Stimulated activated CD8-positive, alpha-beta memory T cell treated with anti-CD3 and anti-CD28 coated beads, Interleukin-7, amount 100 ng/mL, for 1 hour (primary cell): ENCODE measurements at places on chromosomes 2 and 18.
A peak's percentile ranks its signal among the peaks of the same experiment; 100 is the strongest.

DNA sequence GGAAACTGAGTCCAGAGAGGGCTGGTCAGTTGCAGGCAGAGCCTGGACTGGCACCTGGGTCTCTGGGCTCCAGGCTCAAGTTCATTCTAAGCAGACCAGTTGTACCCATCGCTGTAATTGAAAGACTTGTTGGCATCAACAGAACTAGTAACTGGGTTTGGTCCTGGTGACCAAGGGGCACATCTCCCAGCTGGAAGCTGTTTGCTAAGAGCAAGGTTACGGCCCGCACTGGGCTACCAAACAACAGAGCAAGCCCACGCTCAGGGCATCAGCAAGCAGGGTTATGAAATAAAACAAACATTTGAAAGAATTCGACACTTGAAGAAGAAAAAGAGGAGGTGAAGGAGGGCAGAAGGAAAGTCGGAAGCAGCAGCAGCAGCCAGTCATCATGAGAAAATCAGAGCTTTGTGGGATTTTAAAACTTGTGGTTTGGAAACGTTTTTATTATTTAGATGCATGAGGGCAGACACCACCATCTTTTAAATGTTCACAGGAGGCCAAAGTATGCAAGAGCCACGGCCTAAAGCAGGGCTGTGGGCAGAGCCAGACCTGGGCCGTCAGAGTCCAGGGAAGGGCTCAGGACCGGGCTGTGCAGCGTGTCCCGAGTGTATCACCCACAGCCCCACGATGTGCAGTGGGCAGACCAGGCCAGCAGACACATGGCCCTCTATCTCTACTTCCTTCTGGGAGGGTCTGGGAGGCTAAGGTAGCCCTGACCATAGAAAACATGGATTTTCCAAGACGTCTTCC is 220.3 kb downstream of the BCL2 start:
- no peak for DNase-seq

GRCh38 chr2:187586011-187586641 is 31.9 kb upstream of the TFPI start:
- DNase-seq, result no peak

GRCh38 chr18:37552286-37552685 is 13.3 kb downstream of the CELF4 start:
- no peak for DNase-seq

GRCh38 chr2:99101697-99102096 is 39.8 kb upstream of the C2orf15 start:
- DNase-seq, result no peak

GRCh38 chr2:182023235-182023634 is 37.6 kb downstream of the PPP1R1C start:
- DNase-seq, result no peak

DNA sequence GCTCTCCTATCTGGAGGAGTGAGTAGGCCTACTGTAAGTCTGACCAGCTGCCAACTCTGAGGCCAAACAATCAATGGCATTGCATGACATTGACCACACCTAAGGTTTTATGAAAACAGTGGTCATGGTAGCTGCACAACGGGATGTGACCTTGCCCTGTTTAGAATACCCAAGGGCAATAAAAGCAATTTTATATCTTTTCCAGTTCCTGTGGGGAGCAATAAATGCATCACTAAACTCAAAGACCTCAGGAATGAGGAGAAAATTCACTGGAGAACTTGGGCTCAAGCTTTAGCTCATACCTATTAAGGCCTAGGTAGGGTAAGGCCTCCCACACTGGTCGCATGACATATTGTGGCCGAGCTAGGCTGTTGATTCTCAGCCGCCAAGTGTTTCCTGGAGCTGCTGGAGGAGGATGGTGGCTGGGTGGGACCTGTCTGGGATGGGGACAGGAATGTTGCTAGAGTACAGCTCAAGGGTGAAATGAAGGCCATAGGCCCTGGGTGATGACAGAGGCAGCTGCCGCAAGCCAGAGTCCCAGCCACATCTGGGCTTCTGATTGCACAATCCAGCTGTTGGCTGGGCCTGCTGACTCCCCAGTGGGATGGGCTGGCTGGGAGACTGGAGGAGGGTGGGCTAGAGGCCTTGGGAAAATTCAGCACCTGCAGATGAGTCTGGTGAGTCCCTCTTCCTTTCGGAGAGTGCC is 313.7 kb downstream of the CYP26B1 start:
- DNase-seq, result no peak

DNA sequence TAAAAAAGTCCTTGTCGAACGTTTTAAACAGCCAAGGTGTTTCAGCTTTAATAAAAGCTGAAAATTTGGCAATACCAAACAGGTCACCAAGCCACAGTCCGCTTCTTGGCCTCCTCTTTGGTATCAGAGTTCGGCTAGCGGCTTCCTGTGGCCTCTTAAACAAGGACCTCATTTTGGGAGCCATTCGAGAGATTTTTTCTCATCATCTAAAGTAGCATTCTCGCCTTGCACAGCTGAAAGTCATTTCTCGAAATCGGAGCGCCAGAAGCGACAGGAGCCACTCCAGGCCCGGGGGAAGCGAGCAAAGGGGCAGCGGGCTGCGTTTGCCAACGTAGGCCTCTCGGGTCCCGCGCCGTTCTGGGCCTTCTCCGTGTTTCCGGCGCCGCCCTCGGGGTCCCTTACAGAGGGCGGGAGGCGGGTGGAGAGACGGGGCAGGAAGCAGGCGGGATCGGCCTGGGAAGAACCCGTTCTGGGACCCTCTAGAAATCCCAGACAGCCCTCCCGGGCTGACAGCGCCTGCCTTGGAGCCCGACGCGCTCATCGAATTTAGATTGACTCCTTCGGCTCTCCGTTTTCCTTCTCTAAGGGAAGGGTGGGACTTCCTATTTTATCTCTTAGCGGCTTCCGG is 522 bp upstream of the ZNF407 start:
- DNase-seq, result peak; percentile 45

- no peak for DNase-seq
Measured at GRCh38 chr2:152432206-152432653, 97.3 kb downstream of the FMNL2 start.

DNA sequence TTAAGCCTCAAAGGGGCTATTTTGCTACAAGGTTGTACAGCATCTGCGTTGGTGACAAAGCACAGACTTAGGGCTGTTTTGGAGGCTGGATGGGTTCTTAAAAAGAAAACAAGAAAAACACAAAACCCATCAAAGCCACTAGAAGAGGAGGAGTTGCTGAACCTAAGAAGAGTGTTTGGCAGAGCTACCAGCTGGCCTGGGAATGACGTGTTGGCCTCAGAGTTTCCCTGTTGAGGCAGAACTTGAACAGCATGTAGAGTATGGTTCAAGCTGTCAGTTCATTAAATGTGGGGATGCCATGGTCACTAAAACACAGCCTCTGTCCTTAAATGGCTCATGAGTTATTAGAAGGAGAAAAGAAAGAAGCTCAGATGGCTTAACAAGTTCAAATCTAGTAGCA is 162.5 kb downstream of the TTC32 start:
- DNase-seq, result no peak

- no peak for DNase-seq
Measured at GRCh38 chr2:54983345-54984220, 66.7 kb downstream of the RTN4 start.

GRCh38 chr18:76544511-76545345 is 49.7 kb upstream of the ZNF516 start:
- no peak for DNase-seq

- DNase-seq, result no peak
Measured at GRCh38 chr2:101644842-101645383, 52.6 kb upstream of the MAP4K4 start.

DNA sequence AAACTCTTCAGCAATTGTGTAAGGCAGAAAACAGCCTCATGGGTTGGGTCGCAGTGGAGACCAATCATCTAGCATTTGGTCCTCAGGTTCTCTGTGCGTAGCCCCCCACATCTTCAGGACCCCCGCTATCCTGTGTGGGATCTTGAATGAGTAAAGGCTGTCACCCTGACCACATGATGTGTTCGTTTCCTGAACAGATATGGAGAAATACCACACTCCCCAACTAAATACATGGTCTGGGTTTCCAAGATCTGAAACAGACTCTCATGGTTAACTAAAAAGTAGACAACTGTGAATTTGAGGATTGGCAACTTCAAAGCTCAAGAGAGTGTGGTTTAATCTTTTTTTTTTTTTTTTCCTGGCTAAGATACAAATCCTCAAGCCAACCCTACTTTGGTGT is 23.2 kb downstream of the DOCK10 start:
- DNase-seq, result no peak

DNA sequence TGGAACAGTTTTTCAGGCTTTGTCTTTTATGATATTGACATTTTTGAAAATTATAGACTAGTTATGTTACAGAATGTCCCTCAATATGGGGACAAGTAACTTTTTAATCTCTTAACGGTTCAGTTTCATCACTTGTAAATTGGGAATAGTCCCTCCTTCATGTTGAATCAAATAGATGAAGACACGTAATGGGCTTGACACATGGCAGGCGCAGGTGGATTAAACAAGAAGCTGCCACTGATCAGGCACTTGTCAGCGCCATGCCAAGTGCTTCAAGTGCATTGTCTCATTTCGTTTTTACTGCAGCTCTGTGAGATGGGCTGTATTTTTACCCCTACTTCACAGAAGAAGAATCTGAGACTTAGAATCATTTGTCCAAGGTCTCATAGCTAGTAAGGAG is 9.5 kb upstream of the SMAD4 start:
- DNase-seq, result no peak

GRCh38 chr2:43985359-43985758 is 10.4 kb downstream of the LRPPRC start:
- no peak for DNase-seq

- no peak for DNase-seq
Measured at GRCh38 chr2:126823951-126824350, 74.7 kb upstream of the TEX51 start.

- DNase-seq, result no peak
Measured at GRCh38 chr2:1688161-1688560, 56.2 kb downstream of the PXDN start.

DNA sequence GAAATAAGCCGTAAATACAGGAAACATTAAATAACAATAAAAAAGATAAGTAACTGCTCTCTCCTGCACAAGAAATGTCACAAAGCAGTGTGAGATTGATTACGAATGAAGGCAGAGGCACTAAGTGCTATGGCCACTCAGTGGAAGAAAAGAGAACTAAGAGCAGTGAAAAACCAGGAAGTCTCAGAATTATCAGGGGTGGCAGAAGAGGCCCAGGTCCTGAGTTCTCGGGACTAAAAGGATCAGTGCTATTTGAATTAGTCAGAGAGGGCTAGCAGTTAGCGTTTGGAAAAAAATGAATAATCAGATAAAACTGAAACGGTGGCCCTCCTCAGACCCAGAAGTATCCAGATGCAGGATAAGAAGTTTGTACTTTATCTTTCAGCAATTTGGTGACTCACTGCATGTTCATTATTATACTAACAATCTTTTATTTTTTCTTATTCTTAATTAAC is 367.1 kb downstream of the ZEB2 start:
- DNase-seq, result no peak

- no peak for DNase-seq
Measured at GRCh38 chr2:54618646-54619565, 104.6 kb upstream of the EML6 start.

GRCh38 chr2:135299165-135299564 is 231.9 kb downstream of the ZRANB3 start:
- DNase-seq, result no peak

GRCh38 chr18:35139517-35139916 is 98.3 kb downstream of the MAPRE2 start:
- no peak for DNase-seq

DNA sequence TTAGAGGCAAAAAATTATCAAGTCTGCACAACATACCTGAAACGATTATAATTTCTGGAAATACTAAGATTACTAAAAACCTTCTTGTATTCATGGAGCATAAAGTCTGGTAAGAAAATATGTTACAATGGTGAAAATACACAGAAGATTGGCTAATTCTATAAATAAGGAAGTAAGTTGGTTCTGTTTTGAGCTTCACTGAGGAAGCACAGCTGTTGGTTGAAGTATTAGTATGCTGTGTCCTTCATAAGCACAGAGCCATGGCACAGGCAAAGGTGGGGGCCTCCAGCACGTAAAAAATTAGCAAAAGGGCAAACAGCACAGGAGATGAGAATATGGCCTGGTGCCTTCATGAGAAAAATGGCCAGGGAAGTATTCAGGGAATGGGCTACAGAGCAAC is 40.4 kb upstream of the ANKRD62 start:
- no peak for DNase-seq

DNA sequence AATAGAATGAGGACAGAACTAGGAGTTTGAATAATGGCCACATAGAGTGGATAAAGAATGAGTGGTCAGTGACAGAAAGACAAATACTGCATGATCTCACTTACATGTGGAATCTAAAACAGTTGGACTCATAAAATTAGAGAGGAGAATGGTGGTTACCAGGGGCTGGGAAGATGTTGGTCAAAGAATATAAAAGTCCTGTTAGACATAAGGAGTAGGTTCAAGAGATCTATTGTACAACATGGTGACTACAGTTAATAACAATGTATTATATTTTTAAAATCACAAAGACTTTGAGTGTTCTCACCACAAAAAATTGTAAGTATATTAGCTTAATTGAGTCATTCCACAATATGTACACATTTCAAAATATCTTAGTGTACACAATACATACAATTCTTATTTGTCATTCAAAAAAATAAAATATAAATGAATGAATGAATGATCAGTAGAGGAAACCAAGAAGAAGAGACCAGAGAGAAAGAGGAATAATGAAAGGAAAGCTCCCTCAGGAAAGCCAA is 177.9 kb upstream of the VRK2 start:
- no peak for DNase-seq

DNA sequence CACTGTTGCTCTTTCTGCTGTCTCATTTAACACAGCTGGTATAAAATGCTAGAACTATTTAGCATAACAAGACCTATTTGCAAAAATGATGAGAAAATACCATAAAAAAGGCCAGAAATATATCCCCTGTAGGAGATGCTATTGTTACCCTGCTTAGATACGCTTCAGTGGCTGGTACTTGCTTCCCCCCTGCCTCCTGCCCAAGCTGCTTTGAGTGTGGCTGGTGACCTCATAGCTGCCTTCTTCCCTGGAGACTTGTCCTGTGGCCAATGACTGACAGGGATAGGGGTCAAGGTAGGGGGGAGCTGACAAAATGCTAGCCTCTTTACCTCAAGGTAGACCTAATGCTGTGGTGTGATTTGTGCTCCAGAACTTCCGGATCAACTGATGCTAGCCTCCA is 150.2 kb upstream of the ZEB2 start:
- no peak for DNase-seq

DNA sequence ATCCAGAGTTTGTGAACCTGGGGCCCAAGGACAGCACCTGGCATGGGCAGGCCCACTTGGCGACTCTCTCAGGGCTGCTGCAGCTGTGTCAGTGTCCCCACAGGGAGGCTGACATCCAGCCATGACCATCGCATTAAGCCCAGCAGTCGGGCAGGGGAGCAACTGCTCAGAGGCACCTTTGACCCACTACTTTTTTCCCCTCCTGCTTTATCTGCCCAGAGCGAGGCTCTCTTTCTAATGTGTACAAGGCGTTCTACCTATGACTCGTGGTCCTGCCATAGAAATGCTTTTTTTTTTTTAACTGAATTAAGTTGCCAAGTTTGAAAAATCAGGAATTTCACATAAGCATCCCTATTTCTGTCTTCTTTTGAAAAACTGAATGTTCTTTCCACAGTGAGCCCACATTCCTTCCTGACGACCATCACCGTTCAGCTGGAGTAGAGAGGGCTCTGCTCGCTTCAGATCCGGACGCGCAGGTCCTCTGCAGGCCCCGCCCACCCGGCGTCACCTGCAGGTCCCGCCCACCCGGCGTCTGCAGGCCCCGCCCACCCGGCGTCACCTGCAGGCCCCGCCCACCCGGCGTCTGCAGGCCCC is 403 bp upstream of the CLUL1 start:
- no peak for DNase-seq
